D341Med (cell line): ENCODE measurements at places on chromosomes 7 and 10.
A peak's percentile ranks its signal among the peaks of the same experiment; 100 is the strongest.

DNA sequence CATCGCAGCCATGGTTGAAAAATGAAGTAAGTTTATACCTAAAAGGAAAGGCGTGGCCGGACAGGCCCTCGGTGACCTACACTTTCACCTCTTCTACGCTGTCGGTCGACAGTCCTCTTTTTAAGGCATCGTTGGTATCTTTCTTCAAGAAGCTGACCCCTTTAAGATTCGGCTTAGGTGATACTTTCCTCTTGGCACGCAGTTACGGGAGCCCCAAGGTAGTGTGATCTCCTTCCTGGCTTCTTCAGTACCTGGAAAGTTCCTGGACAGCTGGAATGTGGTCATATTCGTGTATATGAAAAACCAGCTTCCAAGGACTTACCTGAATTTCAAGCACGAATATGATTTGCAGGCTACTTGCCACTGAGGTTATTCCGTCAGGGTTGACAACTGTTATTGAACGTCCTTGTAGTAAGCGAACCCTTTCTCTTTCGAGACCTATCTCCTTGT lies 885 bp upstream of the SYPL1 start:
- no peak for DNase-seq

GRCh38 chr7:25384788-25385505 lies 156.7 kb upstream of the NPVF start:
- DNase-seq, result no peak

DNA sequence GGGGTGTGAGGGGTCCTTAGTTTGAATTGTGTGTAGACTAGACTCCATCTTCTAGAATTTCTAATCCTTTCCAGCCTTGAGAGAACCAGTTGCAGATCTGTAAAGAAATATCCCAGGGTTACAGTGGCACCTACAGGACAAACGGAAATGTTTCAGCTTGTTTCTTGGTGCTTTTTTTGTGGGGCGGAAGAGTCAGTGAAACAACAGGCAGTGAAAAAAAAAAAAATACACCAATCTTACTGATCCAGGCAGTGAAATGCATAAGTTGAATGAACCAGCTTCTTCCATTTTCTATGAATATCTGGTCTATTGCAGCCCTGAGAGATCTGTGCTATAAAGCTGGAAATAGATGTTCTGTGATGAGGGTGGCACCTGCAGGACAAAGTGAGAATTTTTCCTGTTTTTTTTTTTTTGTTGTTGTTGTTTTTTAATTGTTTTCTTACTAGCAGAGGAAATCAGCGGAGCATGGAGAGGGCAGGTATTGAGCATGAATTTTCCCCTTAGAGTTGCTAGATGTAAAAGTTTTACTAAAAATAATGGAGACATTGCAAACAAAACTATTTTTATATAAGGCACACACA lies 81.9 kb upstream of the DYNC1I1 start:
- peak; percentile 38 for DNase-seq

DNA sequence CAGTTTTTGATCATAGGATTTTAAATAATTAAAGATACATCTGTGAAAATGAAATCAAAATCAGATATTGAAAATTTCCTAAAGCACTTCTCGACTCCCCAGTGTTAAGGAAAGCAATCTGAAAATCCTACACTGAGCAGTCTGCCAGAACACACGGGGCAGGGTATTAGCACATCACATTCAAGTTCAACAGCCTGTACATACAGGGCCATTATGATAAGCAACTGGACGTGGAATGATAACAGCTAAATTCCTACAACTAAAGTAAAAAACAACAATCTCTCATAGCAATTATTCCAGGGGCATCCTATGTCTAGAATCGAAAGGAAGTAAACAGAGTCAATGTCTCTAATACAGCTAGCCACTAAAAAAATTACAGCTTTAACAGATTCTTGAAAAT lies 31.7 kb downstream of the TRDMT1 start:
- DNase-seq, result no peak

- no peak for DNase-seq
Measured at GRCh38 chr7:11935905-11936304, 103.9 kb upstream of the THSD7A start.

DNA sequence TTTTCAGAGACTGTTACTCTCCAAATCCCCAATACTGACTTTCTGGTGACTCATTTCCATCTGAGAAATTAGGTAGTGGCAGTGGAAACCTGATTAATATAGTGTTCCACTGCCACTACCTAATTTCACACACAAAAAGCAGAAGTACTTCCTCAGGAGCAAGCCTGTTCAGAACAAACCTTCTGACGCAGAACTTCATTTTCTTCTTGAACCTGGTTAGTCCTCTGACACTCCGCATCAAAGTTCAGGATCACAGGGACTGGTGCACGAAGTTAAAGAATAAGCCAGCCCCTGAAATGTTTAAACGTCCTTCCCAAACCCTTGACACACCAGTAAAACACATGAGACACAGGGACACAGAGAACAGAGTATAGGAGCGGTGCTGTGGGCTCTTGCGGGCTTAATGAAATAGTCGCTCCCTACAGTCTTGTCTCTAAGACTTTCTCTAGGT lies 4.4 kb downstream of the WDR91 start:
- DNase-seq, result no peak

- DNase-seq, result no peak
Measured at GRCh38 chr7:18491871-18492270, 3.7 kb upstream of the HDAC9 start.

DNA sequence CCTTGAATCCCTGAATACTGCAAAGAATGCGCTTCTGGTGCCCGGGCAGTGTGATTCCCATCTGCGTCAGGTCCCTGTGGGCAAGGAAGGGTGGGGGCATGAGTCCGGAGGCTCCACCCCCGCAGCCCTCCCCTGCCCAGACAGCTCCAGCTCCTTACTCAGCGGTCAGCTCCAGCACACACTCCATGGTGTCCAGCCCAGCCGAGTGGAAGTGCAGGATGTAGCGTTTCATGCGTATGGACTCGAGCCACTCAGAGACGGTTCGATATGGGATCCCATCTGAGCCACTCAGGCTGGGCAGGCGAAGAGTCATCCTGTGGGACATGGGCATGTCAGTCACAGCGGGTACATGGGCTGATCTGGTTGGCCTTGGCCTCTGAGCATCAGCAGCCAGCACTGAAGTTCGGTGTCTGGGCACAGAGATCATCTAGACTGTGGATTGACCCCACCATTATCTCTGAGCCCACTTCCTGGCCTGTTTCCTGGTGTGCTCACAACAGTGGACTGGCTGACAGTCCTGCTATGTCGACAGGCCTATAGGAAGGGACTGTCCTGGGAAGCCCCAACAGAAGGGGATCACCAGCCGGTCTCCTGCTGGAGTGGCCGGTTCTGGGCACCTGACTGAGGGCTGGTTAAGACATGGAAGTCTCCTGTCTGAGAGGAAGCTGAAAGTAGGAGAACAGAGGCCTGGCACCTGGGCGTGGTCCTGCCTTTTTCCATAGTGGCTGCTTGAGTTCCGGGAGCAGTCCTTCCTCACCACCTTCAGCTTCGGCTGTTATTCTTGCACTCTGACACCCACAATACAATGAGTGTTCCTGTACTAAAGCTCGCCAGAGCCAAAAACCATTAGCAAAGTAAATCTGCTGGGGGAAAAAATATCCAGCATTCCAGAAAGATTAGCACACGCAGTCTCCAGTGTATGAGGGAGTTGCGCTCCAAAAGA lies 10.6 kb downstream of the ZYX start:
- DNase-seq, result no peak

- DNase-seq, result peak; percentile 31
Measured at GRCh38 chr7:155490697-155491628, 33.0 kb downstream of the EN2 start.

- DNase-seq, result no peak
Measured at GRCh38 chr7:48049850-48050249, 14.5 kb downstream of the C7orf57 start.

DNA sequence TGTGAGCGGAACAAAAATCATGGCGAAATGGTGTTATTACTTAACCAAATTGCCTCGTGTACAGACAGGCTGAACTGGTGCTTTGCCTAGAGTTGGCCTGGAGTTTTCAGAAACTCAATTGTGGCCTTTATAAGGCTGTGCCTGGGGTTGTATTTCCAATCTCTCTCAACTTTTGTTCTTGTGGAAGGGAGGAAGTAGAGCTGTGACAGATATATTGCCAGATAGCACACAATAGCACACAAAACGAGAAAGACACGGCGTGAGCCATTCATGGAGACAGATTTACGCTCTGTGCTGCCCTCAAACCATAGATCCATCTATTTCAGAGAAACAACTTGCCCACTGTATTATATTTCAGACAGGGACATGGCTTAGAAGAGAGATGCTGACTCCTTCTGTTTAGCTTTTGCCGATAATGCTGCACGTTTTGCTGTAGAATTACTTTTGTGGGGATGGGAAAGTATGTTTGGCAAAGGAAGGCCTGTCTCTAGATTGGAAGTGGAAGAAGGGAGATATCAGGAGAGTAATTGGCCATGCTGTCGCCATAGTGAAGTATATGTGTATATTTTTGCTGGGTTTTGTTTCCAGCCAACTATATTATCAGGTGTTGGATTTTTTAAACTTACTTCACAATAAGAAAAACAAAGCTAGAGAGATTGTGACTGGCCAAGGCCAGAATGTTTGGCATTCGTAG lies 80.4 kb downstream of the AUTS2 start:
- no peak for DNase-seq

DNA sequence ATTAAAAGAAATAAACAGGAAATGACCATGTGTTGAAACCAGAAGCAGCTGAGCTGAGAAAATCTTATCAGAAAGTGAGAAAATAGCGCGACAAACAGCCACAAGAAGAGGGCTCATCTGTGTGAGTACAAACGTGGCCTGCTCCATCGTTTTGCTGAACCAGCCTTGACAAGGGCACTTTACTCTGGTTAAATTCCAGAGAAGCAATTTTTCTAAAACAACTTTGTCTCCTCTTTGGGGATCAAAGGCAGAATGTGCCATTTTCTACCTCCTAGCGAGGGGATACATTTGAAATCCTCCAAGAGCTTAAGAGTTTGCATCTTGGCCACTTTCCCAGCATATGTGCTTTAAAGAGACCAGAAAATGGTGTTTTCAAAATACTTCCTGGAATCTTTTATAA lies 51.3 kb upstream of the VIPR2 start:
- DNase-seq, result no peak

GRCh38 chr7:47375121-47375938 lies 206.6 kb downstream of the TNS3 start:
- no peak for DNase-seq

DNA sequence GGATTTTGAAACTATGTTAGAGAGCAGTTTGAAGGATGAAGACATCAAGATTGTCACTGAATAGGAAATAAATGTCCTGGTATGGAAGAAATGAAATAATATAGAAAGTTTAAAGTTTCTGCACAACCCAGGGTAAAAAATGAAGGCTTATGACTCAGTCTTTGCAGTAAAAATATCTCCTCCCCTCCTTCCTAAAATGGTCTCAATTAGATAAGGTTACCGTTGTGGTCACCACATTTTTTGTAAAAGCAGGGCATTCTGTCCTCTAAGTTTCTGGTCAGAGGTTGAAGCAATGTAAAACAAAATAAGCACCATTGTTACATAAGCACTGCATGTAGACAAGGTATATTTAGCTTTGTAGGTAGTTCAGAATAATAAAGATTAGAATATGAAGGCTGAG lies 403.5 kb downstream of the SUGCT start:
- no peak for DNase-seq

- DNase-seq, result no peak
Measured at GRCh38 chr10:37860494-37861190, 3.2 kb upstream of the ZNF248 start.

DNA sequence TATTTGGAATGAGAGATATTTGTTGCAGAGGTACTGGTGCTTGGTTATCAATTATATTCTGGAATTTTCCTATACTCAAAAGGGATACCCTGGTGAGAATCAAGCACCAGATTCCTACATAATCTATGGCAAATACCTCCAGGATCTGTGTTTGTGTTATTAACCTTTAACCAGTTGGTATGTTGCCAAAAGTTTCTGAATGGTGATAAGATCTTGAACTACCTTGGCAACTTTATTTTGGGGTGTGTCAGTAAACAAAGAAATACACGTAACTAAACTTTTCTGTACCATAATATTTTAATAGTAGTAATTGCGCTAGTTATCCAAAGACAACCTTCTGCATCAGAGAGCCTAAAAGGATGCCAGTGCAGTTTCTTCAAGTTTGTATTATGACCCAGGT lies 13.4 kb downstream of the SCIN start:
- no peak for DNase-seq
